MCF 10A (cell line): ENCODE measurements at places on chromosomes 13 and 19. TPM values are rescaled to one million over a fixed set of nuclear protein-coding genes. Genes with fewer than 3 reads are reported as not detected.
A peak's percentile ranks its signal among the peaks of the same experiment; 100 is the strongest.

The CYP2A7 gene
- total RNA-seq, result not detected in 2 replicates

The AMER2 gene
- not detected in 2 replicates for total RNA-seq

The DAND5 gene
- total RNA-seq, result not detected in 2 replicates

The KLF16 gene
- total RNA-seq, result 27.0 and 45.5 TPM in 2 replicates

The RASGRP4 gene
- not detected in 2 replicates for total RNA-seq

The FGF21 gene
- 0.49 and 0.93 TPM in 2 replicates for total RNA-seq

The F10 gene
- not detected in 2 replicates for total RNA-seq

The CBLC gene
- total RNA-seq, result 9.6 and 14.6 TPM in 2 replicates

The ACER1 gene
- not detected in 2 replicates for total RNA-seq

The OR7D2 gene
- not detected in 2 replicates for total RNA-seq

DNA sequence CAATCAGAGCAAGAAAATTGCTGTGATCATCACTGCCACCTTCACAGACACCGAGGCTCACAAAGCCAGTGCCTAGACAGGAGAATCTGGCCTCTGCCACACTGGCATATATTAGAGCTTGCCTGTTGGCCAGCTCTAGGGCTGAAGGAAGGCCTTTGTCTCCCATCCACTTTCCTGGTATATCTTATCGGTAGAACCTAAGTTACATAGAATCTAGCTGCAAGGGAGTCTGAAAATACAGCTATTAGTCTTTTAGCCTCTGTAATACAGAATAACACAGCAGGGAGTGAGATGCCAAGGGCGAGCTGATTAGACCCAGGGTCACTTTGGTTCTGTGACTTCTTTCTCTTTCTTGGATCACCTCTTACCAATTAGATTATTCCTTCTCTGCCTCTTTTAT, 154.9 kb upstream of the KL start:
- H3K27me3 ChIP-seq, result no peaks in the 10 kb centered on the region
- H3K36me3 ChIP-seq, result no peaks in the 10 kb centered on the region
- H3K4me3 ChIP-seq, result no peak overlapping the region
- H3K27ac ChIP-seq, result no peak overlapping the region
- no peak for DNase-seq

DNA sequence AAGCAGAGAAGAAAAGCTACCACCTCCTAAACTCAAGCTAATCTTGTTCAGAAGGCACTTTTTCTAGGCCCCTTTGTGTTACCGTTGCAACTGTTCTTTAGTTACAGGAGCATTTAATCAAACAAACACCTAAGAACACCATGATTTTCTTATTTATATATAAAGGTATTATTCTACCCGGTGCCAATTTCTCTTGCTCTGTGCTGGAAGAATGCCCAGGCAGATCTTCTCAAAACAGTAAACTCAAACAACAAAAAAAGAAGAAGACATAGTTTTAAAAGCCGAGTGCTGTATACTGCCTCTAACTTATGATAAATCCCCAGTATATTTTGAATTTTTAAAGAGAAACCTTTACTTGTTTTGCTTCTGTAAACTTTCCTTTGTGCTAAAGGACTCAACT, 20.4 kb downstream of the SLC7A1 start:
- peaks cover 20% of the 10 kb centered on the region for H3K4me1 ChIP-seq
- DNase-seq, result no peak
- H3K36me3 ChIP-seq, result peaks cover 21% of the 10 kb centered on the region
- no peaks in the 10 kb centered on the region for H3K27me3 ChIP-seq
- no peak overlapping the region for H3K27ac ChIP-seq

DNA sequence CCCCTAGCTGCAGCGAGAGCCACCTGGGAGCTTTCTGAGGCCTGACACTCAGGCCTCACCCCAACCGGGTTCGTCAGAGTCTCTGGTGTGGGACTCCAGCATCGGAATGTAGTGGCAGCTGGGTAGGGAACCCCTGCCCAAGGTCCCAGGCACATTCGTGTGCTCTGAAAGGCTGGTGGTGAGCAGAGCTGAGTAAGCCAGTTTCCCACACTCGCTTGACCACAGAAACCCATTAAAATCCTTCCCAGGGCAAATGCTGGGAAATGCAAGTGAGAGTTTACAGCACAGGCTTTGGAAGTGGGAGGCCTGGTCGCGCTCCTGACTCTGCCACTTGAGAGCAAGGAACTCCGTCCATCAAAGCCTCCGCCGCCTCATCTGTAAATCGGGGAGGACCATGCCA, 4.2 kb downstream of the TRAPPC6A start:
- H3K4me1 ChIP-seq, result peaks cover 13% of the 10 kb centered on the region
- DNase-seq, result no peak
- no peak overlapping the region for H3K27ac ChIP-seq
- no peaks in the 10 kb centered on the region for H3K27me3 ChIP-seq

DNA sequence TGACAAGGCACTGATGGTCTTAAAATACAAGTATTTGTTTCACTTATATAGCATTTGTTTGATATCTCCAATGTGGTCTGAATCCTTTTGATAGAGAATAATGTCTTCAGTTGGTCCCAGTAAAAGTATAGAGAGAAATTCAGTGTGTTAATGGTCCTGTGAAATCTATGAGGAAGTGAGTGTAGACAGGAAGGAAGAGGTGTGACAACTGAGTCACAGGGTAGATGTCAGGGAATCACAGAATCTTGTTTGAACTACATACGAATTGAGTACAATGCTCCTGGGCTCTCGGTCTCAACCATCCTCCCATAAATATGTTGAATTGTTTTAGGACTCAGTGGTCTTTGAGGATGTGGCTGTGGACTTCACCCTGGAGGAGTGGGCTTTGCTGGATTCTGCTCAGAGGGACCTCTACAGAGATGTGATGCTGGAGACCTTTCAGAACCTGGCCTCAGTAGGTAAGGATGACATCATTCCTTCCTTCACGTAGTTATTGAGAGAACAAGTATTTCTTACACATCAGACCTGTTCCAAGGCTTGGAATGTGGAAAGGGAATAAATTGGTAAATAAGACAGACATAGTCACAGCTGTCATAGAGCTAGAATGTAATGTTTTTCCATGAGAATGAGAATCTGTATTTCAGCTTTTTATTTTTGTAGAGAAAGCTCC, 9.1 kb downstream of the ZNF555 start:
- no peak for DNase-seq
- no peak overlapping the region for H3K27ac ChIP-seq
- peaks cover 43% of the 10 kb centered on the region for H3K36me3 ChIP-seq
- no peak overlapping the region for H3K4me3 ChIP-seq

GRCh38 chr13:67341406-67341805, 111.3 kb upstream of the PCDH9 start:
- H3K27me3 ChIP-seq, result no peaks in the 10 kb centered on the region
- H3K4me1 ChIP-seq, result peaks cover 6% of the 10 kb centered on the region
- H3K27ac ChIP-seq, result no peak overlapping the region
- no peaks in the 10 kb centered on the region for H3K36me3 ChIP-seq
- no peak for DNase-seq

DNA sequence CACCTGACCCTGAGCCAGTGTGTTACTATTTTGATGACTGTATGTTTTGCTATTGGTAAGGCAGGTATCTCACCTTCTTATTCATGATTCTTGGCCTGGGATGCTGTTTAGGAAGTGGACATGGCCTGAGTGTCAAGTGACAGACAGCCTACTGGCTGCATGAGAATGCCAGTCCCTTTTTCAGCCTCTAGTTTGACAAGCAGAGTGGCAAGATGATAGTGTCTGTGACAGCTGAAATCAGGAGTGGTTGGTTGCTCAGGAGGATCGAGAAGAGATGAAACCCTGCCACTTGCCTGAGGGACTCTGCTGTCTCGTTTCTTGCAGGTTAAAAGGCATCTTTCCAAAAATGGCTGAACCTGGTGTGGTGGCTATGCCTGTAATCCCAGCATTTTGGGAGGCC, 7.1 kb upstream of the ELOF1 start:
- no peaks in the 10 kb centered on the region for H3K27me3 ChIP-seq
- DNase-seq, result no peak
- H3K4me3 ChIP-seq, result no peak overlapping the region
- H3K36me3 ChIP-seq, result no peaks in the 10 kb centered on the region
- H3K4me1 ChIP-seq, result no peaks in the 10 kb centered on the region

DNA sequence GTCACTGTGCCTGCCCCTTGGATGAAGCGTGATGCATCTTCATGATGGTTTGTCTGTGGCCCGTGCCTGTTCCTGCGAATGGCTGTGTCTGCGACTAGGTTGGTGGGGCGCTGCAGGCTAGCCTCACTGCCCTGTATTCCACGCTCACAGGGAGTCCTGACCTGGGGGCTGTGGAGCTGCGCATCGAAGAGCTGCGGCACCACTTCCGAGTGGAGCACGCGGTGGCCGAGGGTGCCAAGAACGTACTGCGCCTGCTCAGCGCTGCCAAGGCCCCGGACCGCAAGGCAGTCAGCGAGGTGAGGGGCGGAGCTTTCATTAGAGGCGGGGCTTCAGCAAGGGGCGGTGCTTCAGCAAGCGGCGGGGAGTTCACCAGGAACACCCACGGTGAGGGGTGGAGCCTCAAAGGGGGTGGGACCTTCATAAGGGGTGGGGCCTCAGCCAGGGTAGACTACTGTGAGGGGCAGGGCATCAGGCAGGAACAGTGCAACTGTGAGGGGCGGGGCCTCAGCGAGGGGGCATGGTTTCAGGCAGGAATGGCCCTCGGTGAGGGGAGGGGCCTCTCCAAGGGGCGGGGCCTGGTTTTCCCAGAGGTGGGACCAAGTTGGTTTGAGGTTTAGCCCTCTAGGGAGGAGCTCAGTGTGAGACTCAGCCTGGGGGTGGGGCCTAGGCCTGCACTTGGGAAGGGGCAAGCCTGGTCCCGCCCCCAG, 17.2 kb downstream of the PKN1 start:
- DNase-seq, result peak; percentile 46
- no peaks in the 10 kb centered on the region for H3K27me3 ChIP-seq
- no peak overlapping the region for H3K27ac ChIP-seq
- no peak overlapping the region for H3K4me3 ChIP-seq
- H3K36me3 ChIP-seq, result peaks cover 79% of the 10 kb centered on the region

- H3K36me3 ChIP-seq, result no peaks in the 10 kb centered on the region
- DNase-seq, result no peak
- H3K4me1 ChIP-seq, result no peaks in the 10 kb centered on the region
Observed at GRCh38 chr13:62524498-62524897, 1108.8 kb upstream of the PCDH20 start.

DNA sequence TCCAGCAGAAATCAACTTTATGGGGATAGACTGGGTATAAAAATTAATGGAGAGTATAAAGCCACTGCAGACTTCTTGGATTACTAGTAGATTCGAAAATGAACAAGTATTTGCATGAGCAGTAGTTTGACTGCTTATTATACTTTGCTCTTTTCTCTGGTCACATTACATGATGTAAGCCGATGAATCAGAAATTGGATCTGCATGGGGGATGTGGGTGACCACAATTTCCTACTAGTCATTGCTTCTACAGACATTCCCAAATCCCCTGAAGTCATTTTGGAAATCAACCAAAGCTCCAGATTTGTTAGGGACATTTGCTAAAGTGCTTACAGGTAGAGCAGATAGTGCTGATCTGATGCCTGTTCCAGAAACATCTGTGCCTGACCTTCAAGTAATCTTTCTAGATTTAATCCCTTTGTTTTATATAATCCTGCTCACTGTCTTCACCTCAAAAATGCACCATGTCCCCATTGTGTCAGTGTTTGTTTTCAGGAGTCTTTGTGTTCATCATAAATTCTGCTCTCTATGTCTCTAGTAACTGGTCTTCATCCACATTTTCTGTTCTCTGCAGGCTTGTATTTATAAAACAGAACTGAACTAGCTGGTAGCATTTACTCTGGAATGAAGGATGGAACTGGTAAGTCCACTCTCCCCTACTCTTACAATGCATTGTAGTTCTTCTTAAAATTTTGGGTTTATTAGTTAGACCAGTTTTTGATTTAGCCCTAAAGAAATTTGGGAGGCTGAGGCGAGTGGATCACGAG, 201.5 kb upstream of the CSNK1A1L start:
- no peak overlapping the region for H3K27ac ChIP-seq
- H3K4me3 ChIP-seq, result peak overlapping the region; percentile 9
- DNase-seq, result peak; percentile 93
- H3K4me1 ChIP-seq, result peaks cover 22% of the 10 kb centered on the region

GRCh38 chr13:30826911-30827577, 79.0 kb upstream of the MEDAG start:
- H3K4me1 ChIP-seq, result peaks cover 15% of the 10 kb centered on the region
- H3K4me3 ChIP-seq, result no peak overlapping the region
- H3K36me3 ChIP-seq, result no peaks in the 10 kb centered on the region
- no peaks in the 10 kb centered on the region for H3K27me3 ChIP-seq
- no peak overlapping the region for H3K27ac ChIP-seq

- no peak overlapping the region for H3K4me3 ChIP-seq
- H3K4me1 ChIP-seq, result peaks cover 5% of the 10 kb centered on the region
- no peaks in the 10 kb centered on the region for H3K36me3 ChIP-seq
- DNase-seq, result peak; percentile 6
- no peak overlapping the region for H3K27ac ChIP-seq
Observed at GRCh38 chr13:105763851-105764250, 771.6 kb downstream of the EFNB2 start.

DNA sequence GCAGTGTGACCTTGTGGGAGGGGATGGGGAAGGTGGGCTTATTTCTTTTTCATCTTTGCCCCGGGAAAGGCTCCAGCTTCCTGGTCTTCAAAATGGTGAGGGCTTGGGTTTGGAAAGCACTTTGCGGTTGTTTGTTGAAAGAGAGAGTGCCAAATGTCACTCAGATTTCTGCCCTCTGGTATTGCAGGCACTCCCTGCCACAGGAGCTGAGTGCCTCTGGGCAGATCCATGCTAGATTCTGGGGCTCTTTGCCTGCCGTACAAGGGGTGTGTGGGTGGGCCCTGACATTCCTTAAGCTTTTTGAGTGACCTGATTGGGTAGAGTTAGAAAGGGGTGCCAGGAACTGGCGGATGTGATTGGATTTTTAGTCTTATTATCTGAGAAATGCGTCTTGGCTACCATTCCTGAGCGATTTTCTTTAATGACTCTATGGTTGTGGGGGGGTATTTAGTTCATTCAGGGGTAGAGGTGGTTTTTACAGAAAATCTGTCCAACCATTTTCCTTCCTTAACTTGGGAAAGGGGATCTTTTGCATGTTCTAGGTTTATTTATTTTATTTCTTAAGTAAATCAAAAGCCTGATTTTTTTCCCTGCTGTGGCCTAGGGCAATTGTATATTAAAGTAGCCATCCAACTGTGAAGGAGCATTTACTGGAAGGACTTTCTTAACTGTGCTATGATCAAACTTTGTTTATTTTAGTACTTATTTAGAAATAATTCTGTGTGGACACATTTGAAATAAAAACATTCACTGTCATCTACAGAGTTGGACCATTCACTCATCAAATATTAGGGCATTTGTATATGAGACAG, 3.2 kb downstream of the ARHGAP35 start:
- H3K27me3 ChIP-seq, result no peaks in the 10 kb centered on the region
- H3K4me1 ChIP-seq, result peaks cover 33% of the 10 kb centered on the region
- peak; percentile 85 for DNase-seq
- H3K4me3 ChIP-seq, result no peak overlapping the region
- no peak overlapping the region for H3K27ac ChIP-seq

DNA sequence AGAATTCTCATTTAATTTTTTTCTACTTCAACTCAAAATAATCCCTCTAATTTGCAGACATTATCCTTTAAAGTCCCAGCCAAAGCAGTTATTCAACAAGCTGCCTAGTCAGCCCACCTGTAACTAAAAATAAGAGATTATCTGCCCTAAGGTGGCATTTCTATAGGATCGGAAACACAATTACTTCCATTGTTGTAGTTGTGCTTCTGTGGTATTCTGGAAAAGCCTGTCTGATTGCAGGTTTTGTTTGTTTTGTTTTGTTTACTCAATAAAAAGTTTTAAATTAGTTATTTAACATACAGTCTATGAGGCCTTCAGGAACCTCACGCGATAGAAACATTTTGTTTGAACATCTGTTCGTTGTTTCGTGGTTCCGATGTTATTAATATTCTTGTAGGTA, 101.0 kb downstream of the ZIC5 start:
- H3K36me3 ChIP-seq, result no peaks in the 10 kb centered on the region
- no peak overlapping the region for H3K27ac ChIP-seq
